ENCODE measurements at places on chromosomes 4 and X.
A peak's percentile ranks its signal among the peaks of the same experiment; 100 is the strongest.

DNA sequence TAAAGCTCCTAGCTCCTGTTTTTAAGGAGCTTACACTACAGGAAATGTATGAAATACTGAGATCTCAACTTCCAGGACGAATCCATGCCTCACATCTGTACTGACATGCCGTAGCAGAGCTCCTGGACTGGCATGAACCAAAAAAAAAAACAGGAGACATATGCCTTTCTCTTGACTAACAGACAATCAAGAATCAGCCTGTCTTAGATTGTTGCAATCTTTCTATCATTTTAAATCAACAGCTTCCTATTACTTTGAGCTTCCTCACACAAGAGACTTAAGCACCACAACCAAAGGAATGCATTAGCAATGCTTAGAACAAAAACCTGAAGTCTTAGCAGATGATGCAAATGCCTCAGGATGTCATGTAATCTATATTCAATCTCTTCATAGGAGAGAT, 34.7 kb upstream of the AREG start:
- no peak for DNase-seq

GRCh38 chrX:46407753-46408130, 137.5 kb downstream of the ZNF674 start:
- no peak for DNase-seq

- DNase-seq = no peak
Measured at GRCh38 chr4:36761607-36762006, 480.2 kb downstream of the DTHD1 start.

DNA sequence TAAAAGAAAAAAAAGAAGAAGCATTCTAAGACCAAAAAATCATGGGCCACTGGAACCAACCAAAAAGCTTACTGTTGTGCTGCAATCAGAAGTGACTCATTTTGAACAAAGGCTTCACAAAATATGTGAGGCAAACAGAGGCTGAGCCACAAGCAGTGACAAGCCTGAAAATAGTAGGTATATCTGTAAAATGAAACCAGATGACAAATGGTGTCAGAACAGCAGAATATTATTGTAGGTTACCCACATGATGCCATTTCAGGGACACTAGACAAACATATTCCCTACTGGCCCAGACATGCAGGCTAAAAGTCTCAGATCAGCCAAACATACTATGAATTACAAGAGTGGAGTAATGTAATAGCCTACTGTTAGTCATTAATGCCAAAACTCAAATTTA, 1301.8 kb upstream of the DIAPH2 start:
- no peak for DNase-seq

DNA sequence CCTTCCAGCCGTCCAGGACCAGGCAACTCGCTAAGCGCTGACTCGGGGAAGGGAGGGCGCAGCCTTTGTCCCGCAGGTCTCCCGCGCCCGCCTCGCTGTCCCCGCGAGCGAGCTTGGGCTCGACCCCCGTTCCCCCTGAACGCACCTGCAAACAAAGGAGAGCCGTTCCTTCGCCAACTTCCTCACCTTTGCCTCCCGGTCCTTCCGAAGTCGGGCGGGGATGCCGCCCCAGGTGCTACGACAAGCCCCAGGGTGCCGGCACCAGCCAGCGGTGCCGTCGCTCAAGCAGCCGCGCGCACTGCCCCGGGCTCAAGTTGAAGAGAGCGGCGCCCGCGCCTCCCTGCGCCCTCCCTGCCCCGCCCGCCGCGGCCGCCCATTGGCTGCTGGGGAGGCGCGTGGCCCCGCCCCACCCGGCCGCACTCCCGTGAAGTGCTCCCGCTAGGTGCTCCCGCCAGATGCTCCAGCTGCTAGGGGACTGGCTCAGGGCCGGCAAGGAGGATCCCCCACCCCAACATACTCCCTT, 107.1 kb downstream of the NSUN7 start:
- peak; percentile 31 for DNase-seq
